ENCODE measurements at places on chromosomes 16 and 17. TPM values are rescaled to one million over a fixed set of nuclear protein-coding genes. Genes with fewer than 3 reads are reported as not detected.
A peak's percentile ranks its signal among the peaks of the same experiment; 100 is the strongest.

The TMEM100 gene
- total RNA-seq: 0.10 TPM

- peak; percentile 58 for ATAC-seq
These were observed 132.6 kb upstream of the NOL11 start for GRCh38 chr17:67585077-67585602.

DNA sequence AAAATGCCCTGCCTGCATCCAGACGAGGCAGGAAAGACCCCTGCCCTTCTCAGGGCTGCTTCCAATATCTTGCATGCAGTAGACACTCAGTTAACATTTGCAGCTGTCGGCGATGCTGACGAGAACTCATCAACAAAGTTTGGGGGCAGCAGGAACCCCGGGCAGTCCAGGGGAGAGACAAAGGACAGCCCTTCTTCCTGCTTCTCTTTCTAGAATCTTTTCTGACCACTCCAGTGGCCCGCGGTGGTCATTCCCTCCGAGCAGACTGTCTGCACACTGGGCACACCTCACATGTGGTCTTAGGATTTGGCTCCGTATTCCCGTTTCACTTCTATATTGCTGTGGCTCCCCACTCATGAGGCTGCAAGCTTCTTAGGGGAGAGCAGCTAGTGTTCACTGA lies 31.0 kb upstream of the MFSD6L start:
- ATAC-seq: no peak

DNA sequence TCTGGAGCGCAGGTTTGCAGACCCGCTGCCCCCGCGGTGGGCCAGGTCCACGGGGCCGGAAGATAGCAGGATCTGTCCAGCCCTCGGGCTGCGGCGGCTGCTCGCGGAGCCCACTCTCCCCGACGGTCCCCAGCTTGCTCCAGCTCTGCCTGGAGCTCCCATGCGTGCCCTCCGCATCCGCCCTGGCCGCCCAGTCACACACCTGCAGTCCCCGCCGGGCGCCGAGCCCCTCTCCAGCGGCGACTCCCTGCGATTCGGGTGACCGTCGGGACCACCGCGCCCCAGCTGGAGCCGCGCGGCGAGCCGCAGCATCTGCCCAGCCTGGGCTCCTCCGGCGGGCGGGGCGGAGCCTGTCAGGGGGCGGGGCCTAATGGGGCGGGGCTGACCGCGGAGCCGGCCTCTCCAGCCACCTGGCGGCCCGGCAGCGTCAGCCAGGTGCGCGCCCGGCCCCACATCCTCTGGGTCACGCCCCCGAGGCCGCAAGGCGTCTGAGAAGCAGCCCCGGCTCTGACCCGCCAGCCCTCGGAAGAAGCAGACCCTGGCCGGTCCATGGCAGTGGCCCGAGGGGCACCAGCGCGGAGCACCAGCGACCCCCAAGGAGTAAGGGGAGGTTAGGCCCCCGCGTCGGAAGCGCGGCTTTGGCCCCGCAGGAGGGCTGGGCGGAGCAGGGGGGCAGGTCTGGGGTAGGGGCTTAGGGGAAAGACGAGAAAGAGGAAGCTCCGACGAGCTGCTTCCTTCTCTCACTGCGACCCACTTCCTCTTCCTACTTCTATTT lies at the start of gene PIK3R5:
Gene PIK3R5, minus strand, starts transcription at position 314 of the 775 bp plus-strand sequence. CDS start 54,213 bp downstream, outside the sequence.
- peak; percentile 69 for ATAC-seq

- no peak for ATAC-seq
These were observed 201.0 kb upstream of the TNRC6C start for GRCh38 chr17:77757561-77757898.

GRCh38 chr17:45225051-45225700 lies 3.5 kb downstream of the FMNL1 start:
- no peak for ATAC-seq

DNA sequence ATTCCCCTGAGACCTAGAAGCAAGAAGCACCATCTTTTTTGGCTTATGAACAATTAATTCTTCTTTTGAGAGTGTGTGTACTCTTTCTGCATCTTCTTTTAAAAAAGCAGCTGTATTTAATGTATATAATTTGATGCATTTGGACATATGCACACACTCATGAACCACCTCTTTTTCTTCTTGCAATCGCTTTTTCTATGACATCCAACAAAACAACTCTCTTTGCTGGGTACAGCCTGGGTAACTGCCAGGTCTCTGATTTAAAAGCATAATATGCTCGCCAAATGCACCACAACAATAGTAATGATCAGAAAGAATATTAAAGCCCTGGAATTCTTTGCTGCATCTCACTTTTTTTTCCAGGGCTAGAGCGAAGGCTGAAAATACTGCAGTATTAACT lies 97.3 kb downstream of the HAPSTR1 start:
- no peak for ATAC-seq
